ENCODE measurements at places on chromosomes 6 and 20.
A peak's percentile ranks its signal among the peaks of the same experiment; 100 is the strongest.

DNA sequence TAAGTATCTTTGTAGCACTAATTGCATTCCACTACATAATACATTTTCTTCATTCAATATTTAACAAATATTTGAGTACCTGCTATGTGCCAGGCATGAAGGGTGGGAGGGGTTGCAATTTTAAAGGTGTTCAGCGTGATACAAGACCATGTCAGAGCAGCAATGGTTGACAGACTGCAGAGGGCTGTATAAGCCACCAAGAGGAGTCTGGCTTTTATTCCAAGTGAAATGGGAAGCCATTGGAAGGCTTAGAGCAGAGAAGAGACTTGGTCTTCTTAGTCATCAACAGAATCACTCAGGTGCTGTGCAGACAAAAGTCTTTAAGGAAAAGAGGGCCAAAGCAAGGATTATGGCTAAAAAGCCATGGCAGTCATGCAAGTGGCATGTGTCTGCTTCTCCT lies 360.8 kb upstream of the ARID1B start:
- DNase-seq = no peak

DNA sequence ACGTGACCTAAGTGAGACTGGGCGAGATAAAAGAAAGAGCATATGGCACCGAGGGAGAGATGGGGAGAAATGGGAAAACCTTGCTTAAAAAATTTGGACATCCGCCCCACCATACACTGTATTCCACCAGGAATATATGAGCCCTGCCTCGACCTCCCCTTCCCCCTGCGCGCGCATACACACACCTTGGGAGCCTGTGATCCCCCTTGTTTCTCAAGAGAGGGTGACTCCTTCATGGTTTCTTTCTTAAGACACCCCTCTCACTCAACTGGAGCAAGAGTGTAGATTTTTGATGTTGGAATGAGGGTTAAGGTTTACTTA lies 480 bp downstream of the ABCF1 start:
- DNase-seq = no peak

DNA sequence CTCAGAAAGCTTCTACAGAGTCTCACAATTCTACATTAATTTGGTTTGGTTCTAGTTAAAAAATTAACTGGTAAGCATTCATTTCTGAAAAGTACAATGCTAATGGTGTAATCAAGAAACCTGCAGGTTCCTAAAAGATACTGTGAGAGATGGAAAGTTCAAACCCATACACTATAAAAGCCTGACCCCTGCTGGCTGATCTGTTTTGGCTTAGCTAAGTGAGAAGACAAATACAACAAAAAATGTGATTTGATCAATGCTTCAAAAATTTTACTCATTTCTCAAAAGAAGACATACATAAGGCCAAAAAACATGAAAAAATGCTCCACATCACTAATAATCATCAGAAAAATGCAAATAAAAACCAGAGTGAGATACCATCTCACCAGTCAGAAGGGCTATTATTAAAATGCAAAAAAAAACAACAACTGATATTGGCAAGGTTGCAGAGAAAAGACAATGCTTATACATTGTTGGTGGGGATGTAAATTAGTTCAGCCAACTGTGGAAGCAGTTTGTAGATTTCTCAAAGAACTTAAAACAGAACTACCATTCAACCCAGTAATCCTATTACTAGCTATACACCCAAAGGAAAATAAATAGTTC lies 102.8 kb downstream of the MOXD1 start:
- DNase-seq = peak; percentile 26

GRCh38 chr20:5569021-5569420 lies 181.2 kb upstream of the SHLD1 start:
- DNase-seq = peak; percentile 68

- no peak for DNase-seq
Measured at GRCh38 chr6:16995511-16996250, 106.2 kb upstream of the STMND1 start.

DNA sequence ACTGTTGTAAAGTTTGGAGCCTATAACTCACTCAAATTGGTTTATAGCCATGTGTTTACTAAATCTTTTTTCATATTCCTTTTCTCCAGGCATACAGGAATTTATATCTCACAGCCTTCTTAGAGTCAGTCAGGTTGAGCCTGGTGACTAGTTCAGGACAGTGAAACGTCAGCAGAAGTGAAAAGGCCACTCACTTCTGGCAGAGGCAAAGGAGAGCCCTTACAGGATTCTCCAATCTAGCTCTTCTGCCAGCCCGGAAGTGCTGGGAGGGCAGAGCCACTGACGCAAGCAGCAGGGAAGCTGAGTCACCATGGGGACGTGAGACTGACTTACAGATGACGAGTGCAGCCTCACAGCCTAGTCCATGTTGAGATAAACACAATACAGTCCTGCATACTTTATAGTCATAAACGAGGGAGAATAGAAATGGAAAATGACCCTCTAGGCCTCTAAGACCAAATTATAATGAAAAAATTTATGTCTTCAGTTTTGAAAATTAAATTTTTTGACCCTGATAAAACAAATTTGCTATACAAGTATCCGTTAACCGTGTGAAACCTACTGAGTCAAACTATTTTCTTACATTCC lies 1.3 kb downstream of the PXT1 start:
- peak; percentile 91 for DNase-seq

- no peak for DNase-seq
Measured at GRCh38 chr6:44980841-44981240, 347.3 kb upstream of the RUNX2 start.

DNA sequence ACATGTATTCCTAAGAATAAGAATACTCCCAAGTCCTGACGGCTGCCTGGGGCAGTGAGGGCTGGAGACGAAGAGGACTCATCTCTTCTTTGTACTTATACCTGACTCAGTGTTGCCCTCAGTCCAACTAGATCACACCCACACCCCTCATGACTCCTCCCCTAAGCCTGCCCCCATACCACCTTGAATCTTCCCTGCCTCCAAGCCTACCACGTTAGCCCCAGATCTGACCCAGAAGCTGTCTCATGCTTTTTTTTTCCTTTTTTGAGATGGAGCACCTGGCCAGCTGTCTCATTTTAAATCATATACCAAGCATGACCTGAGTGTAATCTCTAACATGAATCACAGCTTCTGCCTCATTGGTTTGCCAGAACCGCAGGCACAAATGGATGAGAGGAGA lies 45.2 kb downstream of the MUC22 start:
- no peak for DNase-seq
